Kidney epithelial cell (primary cell): ENCODE measurements at places on chromosomes 12 and 14.

GRCh38 chr12:79725987-79726386 lies 35.2 kb upstream of the PAWR start:
- peak; percentile 10 for DNase-seq

GRCh38 chr12:22856178-22856577 lies 231.2 kb downstream of the ETNK1 start:
- DNase-seq, result no peak

GRCh38 chr14:100988011-100988410 lies 84.5 kb upstream of the RTL1 start:
- no peak for DNase-seq

DNA sequence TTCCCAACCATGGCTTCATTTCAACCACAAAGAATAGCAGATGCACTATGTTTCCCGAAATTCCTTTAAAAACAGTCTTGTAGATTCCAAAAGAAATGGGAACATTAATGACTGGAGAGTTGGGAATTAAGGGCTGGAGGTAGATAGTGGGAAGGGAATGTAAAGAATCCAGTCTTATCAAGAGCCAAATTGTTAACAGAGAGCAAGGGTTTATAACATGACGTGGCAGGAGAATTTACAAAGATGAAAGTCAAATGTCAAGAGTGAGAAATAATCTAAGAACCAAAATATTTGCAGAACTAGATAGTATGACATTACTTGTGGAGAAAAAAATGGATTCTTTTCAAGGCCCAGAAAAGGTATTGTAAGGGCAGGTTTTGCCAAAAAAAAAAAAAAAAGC lies 200.9 kb downstream of the GRIN2B start:
- DNase-seq, result no peak

- no peak for DNase-seq
Measured at GRCh38 chr12:105977236-105977635, 161.5 kb downstream of the NUAK1 start.
